ENCODE measurements at places on chromosomes 12 and 14. TPM values are rescaled to one million over a fixed set of nuclear protein-coding genes. Genes with fewer than 3 reads are reported as not detected.

DNA sequence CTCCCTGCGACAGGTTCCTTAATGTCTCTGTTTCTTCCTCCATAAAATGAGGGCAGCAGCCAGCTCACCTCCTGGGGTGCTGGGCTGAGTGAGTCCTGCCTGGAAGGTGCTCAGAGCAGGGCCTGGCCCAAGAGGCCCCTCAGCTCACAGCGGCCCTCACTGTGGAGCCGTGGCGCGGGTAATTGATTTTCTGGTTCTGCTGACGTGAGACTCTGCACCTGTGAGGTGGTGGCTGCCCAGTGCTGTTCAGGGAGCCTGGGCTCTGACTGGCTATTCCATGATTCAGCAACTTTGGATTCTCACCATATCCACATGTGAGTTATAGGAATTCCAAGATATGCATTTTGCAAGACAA lies 266.6 kb downstream of the ADGRD1 start:
- H3K27me3 ChIP-seq, result no peaks in the 10 kb centered on the region
- H3K4me3 ChIP-seq, result no peak overlapping the region
- peaks cover 41% of the 10 kb centered on the region for H3K4me1 ChIP-seq

DNAJC22 gene
- 0.39 TPM for total RNA-seq

- DNase-seq, result no peak
- H3K4me3 ChIP-seq, result no peak overlapping the region
Observed at GRCh38 chr14:89465876-89466275, 48.8 kb upstream of the FOXN3 start.

GRCh38 chr14:104602933-104603325 lies 1.6 kb downstream of the TMEM179 start:
- no peaks in the 10 kb centered on the region for H3K36me3 ChIP-seq
- no peak overlapping the region for H3K27ac ChIP-seq
- DNase-seq, result no peak
- H3K27me3 ChIP-seq, result peaks cover 43% of the 10 kb centered on the region
